ENCODE measurements at places on chromosomes 3 and 15.

DNA sequence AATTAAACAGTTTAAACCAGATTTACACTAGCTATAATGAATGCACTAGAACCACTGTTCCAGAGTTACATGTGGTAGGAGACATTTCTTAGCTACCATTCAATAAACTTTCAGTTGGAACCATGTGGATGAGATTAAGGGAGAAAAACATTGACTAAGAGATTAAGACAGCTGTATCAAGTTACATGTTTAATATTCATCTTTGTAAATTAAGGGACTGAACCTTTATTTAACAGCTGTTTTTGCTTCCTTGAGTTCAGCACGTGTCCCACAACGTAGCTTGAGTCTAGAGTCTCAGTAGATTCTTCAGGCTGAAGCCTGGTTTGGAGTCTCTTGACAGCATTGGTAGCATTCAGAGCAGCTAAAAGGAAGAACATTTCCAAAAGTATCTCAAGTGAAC is 27.2 kb upstream of the CFAP44 start:
- no peak for DNase-seq

GRCh38 chr15:73568564-73569280 is 64.5 kb downstream of the NPTN start:
- no peak for DNase-seq

DNA sequence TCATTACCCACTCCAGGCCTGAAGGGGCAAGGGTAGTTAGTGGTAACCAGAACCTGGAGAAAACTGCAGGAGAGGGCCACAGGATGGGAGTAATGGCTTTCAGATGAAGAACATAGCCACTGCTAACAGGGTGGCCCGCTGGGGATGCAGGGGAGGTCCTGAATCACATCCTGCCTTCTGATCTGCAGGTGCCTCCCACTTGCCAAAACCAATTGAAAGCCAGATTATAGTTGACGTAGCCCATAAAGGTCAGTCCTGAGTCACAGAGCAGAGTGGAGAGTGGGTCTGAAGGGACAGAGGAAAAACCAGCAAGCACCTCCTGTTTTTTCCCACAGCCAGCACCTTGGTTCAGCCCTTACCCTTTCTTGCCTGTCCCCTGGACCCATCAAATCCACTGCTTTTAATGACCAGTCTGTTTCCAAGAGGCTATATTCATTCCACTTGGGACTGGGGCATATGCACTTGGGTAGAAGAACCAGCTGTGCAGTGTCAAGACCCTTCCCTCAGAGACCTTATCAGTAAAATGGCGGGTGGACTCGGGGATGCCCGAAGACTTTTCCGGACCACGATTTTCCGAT is 646 bp upstream of the SLC35G2 start:
- peak; percentile 58 for DNase-seq

- no peak for DNase-seq
Measured at GRCh38 chr15:76991741-76992645, 2.9 kb upstream of the PSTPIP1 start.

- DNase-seq, result no peak
Measured at GRCh38 chr3:169678122-169678521, 14.6 kb upstream of the MECOM start.

DNA sequence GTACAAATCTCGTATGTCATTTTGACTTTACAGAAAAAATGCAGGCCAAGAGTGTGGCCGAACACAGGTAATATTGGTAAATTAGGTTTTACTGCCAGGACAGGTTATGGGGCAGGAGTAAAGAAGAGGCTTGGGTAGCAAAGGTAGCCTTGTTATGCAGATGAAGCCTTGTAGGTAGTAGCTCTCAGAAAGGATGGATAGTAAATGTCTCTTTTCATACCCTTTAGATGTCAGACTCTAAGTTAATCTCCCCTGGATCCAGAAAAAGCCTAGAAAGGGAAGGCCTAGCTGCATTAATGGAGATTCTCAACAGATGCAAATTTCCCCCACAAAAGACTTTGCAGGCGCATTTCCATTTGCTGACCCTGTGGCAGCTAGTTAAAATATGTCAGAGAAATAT is 1445.1 kb upstream of the CADM2 start:
- DNase-seq, result no peak

DNA sequence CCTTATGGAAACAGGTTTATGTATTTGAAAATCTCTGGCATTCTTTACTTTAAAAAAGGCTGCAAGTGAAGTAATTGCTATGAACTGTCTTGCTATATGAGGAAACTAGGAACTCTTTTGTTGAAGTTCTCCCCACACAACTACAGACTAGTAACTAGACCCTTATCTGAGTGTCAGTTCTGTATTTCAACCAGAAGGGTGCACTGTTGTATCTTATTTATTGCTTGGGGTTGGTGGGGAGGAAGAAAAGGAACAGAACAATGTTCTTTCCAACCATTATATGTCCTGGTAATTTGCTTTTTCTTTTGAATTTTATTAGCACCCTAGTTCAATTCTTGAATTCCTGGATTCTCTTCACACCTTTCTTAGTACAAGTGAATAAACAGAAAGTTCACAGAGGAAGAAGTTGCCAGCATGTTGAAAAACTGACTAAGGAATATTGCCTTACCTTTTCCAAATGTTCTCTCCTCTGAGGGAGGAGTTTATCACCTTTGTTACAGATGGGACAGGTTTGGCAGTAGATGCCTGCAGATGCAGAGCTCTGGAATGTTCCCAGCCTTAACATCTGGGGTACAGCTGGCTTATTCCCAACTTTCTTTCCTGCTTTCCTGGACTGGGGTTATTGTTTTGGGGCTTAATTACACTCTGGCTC is 162.4 kb upstream of the CFAP20DC start:
- DNase-seq, result no peak

GRCh38 chr3:177603148-177603603 is 405.9 kb upstream of the TBL1XR1 start:
- DNase-seq, result no peak

- no peak for DNase-seq
Measured at GRCh38 chr3:11910971-11911531, 64.4 kb upstream of the TAMM41 start.

GRCh38 chr15:70593795-70594194 is 169.6 kb downstream of the UACA start:
- DNase-seq, result no peak

- DNase-seq, result no peak
Measured at GRCh38 chr3:172530101-172530561, 6.9 kb upstream of the TNFSF10 start.

- no peak for DNase-seq
Measured at GRCh38 chr15:41981371-41982132, 9.2 kb upstream of the EHD4 start.

- DNase-seq, result no peak
Measured at GRCh38 chr3:156106721-156107373, 13.5 kb upstream of the KCNAB1 start.

- no peak for DNase-seq
Measured at GRCh38 chr3:129006864-129007263, 5.8 kb downstream of the EFCC1 start.

- no peak for DNase-seq
Measured at GRCh38 chr3:82556113-82556512, 794.7 kb upstream of the GBE1 start.

GRCh38 chr15:68010361-68011153 is 43.6 kb upstream of the PIAS1 start:
- no peak for DNase-seq

- peak; percentile 29 for DNase-seq
Measured at GRCh38 chr15:60729850-60730458, 251.0 kb upstream of the ICE2 start.

- no peak for DNase-seq
Measured at GRCh38 chr3:193909387-193909786, 226.6 kb upstream of the HES1 start.

- no peak for DNase-seq
Measured at GRCh38 chr15:52714968-52715367, 35.8 kb upstream of the ATOSA start.

DNA sequence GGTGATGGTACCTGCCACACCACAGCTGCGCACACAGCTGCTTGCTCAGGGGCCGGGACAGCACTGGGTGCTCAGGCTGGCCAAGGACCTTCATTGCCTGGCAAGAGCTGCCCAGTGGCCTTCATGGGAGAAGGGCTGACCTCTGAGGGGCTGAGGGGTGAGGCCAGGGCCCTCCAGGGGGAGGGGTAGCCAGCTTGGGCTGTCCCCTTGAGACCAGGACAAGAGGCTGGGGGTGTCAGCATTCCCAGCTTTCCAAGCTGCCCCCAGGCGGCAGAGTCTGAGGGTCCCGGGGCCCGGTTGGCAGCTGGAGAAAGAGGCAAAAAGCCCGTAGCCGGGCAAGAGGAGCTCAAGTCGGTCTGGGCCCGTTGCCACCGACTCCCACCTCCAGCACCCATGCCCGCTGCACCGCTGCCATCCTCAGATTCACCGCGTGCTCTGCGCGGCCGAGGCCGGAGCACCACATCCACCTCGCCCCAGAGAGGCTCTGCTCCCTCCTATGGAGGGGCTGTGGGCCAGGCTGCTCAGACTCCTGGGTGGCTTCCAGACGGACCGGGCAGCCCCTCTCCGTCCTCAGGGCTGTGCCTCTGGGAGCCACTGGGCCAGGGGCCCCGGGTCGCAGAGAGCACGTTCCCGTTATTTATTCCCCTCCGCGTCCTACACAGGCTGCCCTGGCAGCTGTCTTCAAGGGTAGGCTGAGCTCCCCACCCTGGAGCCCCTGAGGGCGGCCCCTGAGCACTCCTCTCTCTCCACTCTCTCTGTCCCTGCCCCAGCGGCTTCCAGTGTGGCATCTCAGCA is 51.5 kb downstream of the PLXNA1 start:
- no peak for DNase-seq

GRCh38 chr3:71461114-71461513 is 122.4 kb downstream of the FOXP1 start:
- no peak for DNase-seq

DNA sequence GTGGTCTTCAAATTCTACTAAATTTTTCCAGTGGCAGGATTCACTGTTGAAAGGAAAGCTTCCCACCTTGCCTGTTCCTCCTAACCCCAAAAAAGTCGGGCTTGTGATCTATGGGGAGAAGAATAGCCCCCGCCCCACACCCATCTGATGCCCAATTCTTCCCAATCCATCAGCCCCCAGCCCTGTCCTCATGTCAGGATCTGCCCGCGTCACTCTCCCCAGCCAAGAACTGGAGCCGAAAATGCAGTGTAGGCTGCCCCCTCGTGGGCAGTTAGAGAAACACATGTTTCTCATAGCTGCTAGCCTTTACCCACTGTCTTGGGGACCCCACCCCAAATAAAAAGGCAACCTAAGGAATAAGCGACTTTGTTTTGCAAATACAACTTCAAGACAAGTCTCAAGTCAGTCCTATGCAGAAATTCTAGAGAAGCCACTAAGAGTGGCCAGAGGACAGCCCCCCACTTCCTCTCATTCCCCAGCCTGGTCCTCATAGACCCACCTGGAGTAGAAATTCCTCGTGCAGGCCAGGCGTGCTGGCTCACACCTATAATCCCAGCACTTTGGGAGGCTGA is 13.0 kb upstream of the CSK start:
- DNase-seq, result no peak

DNA sequence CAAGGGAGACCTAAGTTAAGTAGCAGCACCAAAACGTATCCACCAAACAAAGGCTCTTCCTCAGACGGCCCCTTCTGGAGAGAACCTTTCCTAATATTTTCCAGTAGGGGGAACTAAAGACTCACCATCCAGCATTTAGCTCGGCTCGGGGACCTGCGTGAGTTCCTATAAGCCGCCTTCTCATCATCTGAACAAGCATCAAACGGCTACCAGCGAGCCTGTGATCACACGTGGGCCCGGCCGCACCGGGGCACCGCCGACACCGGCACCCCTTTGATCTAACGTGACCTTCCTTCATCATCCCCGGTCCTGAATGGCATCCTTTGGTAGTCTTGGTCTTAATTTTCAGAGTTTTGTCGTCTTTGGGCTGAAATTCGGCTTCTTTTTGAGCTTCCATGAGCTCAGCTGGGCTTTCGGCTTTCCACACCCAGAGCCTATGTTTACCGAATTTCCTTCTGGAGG is 1.4 kb upstream of the ROBO2 start:
- DNase-seq, result no peak

- no peak for DNase-seq
Measured at GRCh38 chr3:86942206-86942605, 48.7 kb downstream of the VGLL3 start.

DNA sequence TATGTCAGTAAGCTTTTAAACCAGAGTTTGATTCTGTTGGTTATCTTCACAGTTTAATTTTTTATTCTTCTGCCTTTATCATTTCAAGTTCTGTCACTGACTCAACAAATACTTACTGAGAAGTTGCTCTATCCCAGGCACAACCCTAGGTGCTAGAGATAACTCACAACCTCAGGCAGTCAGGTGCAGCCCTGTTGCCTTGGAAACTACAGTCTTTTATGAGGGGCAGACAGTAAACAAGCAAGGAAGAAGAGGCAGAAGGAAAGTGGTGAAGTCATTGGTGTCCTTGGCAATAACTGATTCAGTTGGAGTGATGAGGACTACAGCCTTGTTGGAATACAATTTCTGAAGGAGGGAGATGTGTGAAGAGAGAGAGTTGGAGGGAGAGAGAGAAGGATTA is 142.1 kb upstream of the LRTM1 start:
- DNase-seq, result no peak

GRCh38 chr3:69869643-69870042 is 129.9 kb upstream of the SAMMSON start:
- DNase-seq, result no peak

DNA sequence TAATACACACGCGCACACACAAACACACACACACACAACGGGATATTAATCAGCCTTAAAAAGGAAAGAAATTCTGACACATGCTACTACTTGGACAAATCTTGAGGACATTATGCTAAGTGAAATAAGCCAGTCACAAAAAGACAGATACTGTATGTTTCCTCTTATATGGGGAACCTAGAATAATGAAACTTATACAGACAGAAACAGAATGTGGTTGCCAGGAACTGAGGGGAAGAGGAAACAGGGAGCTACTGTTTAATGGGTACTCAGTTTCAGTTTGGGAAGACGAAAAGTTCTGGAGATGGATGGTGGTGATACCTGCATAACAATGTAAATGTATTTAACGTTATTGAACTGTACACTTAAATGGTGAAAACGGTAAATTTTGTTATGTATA is 20.2 kb downstream of the ICE2 start:
- DNase-seq, result no peak

GRCh38 chr15:89674526-89674925 is 4.6 kb downstream of the PLIN1 start:
- no peak for DNase-seq

GRCh38 chr3:23487015-23487414 is 283.9 kb downstream of the UBE2E2 start:
- no peak for DNase-seq

- no peak for DNase-seq
Measured at GRCh38 chr15:81869161-81869954, 176.5 kb downstream of the MEX3B start.

Measured in stimulated activated CD8-positive, alpha-beta memory T cell treated with anti-CD3 and anti-CD28 coated beads, Interleukin-15, amount 100 ng/mL, for 48 hours (primary cell).